ENCODE measurements at places on chromosomes 2 and 18. TPM values are rescaled to one million over a fixed set of nuclear protein-coding genes. Genes with fewer than 3 reads are reported as not detected.

- DNase-seq, result no peak
- H3K27ac ChIP-seq, result no peak overlapping the region
- H3K4me1 ChIP-seq, result peaks cover 3% of the 10 kb centered on the region
- H3K36me3 ChIP-seq, result no peaks in the 10 kb centered on the region
- peaks cover 7% of the 10 kb centered on the region for H3K27me3 ChIP-seq
Measured at GRCh38 chr2:37191253-37191652, 2.8 kb upstream of the SULT6B1 start.

EFHD1 gene
- total RNA-seq, result 5.1 TPM

DNA sequence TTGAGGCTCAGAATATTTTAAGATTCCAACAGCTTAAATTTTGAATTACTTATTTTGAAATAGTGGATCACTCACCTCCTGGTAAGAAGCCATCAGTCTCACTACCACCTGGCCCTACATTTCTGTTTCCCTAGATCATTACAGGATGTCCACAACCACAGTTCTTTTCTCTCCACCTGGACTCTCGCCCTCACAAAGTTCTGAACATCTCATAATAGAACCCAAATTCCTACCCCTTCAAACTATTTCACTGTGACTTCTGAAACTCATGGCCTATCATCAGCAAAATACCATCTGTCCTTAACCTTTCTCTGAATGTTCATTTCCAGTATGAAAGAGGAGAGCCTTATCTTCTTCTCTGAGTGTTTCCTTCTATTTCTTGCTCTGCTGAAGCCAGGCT lies 299.2 kb upstream of the MGAT5 start:
- H3K4me1 ChIP-seq, result no peaks in the 10 kb centered on the region
- peaks cover 22% of the 10 kb centered on the region for H3K27me3 ChIP-seq
- H3K27ac ChIP-seq, result no peak overlapping the region
- no peaks in the 10 kb centered on the region for H3K36me3 ChIP-seq
- H3K4me3 ChIP-seq, result no peak overlapping the region

GRCh38 chr2:200121931-200122330 lies 166.5 kb downstream of the MAIP1 start:
- no peaks in the 10 kb centered on the region for H3K36me3 ChIP-seq
- peaks cover 23% of the 10 kb centered on the region for H3K27me3 ChIP-seq

DNA sequence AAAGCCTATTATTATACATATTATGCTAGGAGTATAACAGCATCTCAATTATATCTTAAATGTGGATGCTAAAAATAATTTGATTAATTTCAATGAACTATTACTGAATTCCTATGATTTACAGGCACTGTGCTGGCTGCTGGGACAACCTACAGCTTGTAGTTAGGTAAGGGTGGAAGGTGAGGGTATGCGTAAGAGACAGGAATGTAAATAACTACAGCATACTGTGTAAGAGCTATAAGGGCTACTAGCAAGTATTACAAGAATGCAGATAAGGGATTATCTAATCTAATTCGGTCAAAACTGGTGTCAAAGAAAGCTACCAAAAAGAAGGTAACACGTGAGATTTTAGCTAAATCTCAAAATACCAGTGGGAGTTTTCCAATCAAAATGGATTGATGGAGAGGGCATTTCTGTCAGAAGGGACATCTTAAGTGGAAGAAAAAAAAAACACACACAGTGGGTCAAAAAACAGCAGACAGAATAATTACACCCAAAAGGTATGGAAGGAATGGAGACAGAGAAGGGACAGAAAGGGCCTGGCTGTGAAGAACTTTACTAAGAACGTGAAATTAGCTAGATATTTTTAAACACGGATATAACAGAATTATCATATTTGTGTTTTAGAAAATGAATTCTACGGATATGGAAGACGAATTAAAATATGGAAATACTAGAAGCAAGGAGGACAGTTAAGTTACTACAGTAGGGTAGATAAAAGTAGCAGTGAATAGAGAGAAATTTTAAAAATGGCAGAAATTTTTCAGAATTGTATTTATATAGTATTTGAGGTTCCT lies 47.1 kb downstream of the STRN start:
- H3K36me3 ChIP-seq, result peaks cover 12% of the 10 kb centered on the region
- no peak for DNase-seq
- no peak overlapping the region for H3K4me3 ChIP-seq

RNU2-63P gene
- 3.5 TPM for total RNA-seq

- H3K36me3 ChIP-seq, result no peaks in the 10 kb centered on the region
- H3K27me3 ChIP-seq, result no peaks in the 10 kb centered on the region
- DNase-seq, result no peak
- no peak overlapping the region for H3K27ac ChIP-seq
Measured at GRCh38 chr18:23145621-23146020, 10.3 kb downstream of the CABLES1 start.

FAM161A gene
- total RNA-seq, result 5.6 TPM

- H3K36me3 ChIP-seq, result no peaks in the 10 kb centered on the region
- no peak overlapping the region for H3K4me3 ChIP-seq
- H3K4me1 ChIP-seq, result peaks cover 11% of the 10 kb centered on the region
- H3K27ac ChIP-seq, result no peak overlapping the region
Measured at GRCh38 chr2:102107741-102108070, 34.8 kb upstream of the IL1R1 start.

DNA sequence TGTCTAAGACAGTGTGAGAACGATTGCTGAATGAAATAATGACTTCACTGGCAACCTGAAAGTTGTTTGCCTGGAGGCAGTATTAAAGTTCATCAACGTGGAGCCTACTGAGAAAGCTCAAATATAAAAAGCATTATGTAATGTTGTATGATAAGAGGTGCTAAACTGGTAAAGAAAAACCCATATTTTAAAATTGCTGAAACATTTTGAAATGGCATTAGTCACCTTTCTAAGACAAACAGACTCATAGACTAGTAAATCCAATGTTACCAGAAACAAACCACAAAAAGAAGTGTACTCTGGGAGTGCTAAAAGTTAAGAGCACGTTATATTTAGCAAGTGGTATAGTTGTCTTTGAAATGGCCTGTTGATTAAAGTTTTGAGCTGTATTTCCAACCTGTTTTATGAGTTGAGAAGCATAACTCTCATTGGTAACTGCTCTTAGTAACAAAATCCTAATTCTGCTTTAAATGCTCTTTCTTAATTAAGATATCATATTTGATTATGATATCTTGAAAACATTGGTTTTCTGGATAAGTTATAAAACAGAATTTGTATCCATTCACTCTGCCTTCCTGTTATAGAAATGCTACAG lies 62.7 kb downstream of the CYP1B1 start:
- H3K4me3 ChIP-seq, result no peak overlapping the region
- no peaks in the 10 kb centered on the region for H3K27me3 ChIP-seq
- no peak overlapping the region for H3K27ac ChIP-seq
- peaks cover 38% of the 10 kb centered on the region for H3K36me3 ChIP-seq
- DNase-seq, result no peak
- no peaks in the 10 kb centered on the region for H3K4me1 ChIP-seq

DNA sequence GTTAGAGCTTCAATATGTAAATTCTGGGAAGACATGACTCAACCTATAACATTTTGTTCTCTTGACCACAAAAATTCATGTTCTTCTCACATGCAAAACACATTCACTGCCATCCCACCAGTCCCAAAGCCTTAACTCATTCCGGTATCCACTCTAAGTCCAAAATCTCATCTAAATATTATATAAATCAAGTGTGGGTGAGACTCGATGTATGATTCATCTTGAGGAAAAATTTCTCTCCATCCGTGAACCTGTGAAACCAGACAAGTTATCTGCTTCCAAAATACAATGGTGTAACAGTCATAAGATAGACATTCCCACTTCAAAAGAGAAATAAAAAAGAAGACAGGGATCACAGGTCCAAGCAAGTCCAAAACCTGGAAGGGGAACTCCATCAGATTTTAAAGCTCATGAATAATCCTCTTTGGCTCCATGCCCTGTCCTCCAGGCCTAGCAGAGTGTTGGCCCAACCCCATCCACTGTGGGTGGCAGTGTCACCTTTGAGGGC lies 101.3 kb downstream of the RAD51AP2 start:
- no peaks in the 10 kb centered on the region for H3K27me3 ChIP-seq
- H3K36me3 ChIP-seq, result no peaks in the 10 kb centered on the region
- H3K4me3 ChIP-seq, result no peak overlapping the region
- no peak overlapping the region for H3K27ac ChIP-seq
- no peaks in the 10 kb centered on the region for H3K4me1 ChIP-seq

DNA sequence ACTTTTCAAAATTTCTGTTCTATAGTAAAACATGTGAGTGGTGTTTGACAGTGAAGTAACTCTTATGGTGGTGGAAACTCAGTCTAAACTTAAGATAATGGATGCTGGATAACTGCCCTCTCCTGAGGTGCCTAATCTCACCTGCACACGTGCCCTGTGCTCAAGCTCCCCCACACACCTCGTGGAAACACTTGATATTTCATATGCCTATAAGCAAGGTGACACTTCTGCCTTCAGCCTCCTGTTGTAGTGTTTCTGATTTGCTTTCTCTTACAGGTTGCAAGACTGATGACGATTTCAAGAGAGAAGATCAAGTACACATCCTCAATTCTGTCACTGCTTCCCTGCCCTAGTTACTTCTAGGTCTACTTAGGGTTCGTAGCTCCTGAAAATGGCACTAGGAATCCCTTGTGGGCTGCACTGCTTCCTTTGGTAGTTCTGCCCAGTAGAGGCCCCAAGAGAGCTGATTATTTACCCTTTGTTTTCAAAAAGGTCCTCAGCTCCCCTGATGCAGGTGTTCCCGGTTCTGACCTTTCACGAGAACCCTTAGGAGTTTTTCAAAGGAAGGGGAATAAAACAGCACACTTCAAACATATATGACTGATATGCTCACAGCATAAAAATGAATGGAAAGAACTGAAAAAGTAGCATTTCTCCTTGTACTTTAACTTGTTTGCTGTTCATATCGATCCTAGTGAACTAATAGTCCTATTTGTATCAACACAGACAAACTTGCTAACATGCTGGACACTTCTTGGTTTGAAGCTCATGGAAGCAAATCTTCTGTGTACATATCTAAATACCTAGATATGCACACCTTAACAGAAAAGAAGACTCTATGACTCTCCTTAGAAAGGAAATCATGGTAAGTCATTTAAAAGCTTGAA lies 6.7 kb downstream of the CAVIN2 start:
- no peak for DNase-seq
- H3K4me1 ChIP-seq, result no peaks in the 10 kb centered on the region
- H3K27me3 ChIP-seq, result peaks cover 16% of the 10 kb centered on the region
- no peak overlapping the region for H3K27ac ChIP-seq
- H3K4me3 ChIP-seq, result no peak overlapping the region

ALLC gene
- not detected for total RNA-seq

DNA sequence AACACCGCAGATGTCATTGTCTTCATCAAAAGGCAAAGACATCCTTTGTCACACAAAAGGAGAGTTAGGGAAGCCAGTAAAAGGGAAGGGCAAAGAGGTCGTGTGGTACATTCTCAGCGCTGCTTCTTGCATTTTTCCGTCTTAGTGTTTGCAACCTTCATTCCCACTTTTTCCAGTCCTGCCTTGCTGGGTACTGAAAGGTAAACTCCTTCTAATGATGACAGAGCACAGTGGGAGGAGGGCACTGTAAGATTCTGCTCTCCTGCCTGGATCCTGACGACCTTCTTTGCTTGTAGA lies 424.3 kb upstream of the MEX3C start:
- no peaks in the 10 kb centered on the region for H3K36me3 ChIP-seq
- DNase-seq, result no peak
- no peak overlapping the region for H3K4me3 ChIP-seq
- H3K27ac ChIP-seq, result no peak overlapping the region
- no peaks in the 10 kb centered on the region for H3K4me1 ChIP-seq

- DNase-seq, result no peak
- no peaks in the 10 kb centered on the region for H3K36me3 ChIP-seq
Measured at GRCh38 chr2:145741636-145742035, 1221.7 kb upstream of the ZEB2 start.

CCL20 gene
- not detected for total RNA-seq

FBXO36 gene
- 1.5 TPM for total RNA-seq

- no peak for DNase-seq
- H3K27me3 ChIP-seq, result peaks cover 37% of the 10 kb centered on the region
- no peaks in the 10 kb centered on the region for H3K36me3 ChIP-seq
- no peak overlapping the region for H3K27ac ChIP-seq
- no peak overlapping the region for H3K4me3 ChIP-seq
- peaks cover 7% of the 10 kb centered on the region for H3K4me1 ChIP-seq
Measured at GRCh38 chr2:59314031-59314766, 1073.1 kb upstream of the FANCL start.

GRCh38 chr2:41698678-41699422 lies 349.0 kb upstream of the PKDCC start:
- DNase-seq, result peak; percentile 6
- no peaks in the 10 kb centered on the region for H3K4me1 ChIP-seq
- no peak overlapping the region for H3K4me3 ChIP-seq
- no peaks in the 10 kb centered on the region for H3K36me3 ChIP-seq

LYG2 gene
- not detected for total RNA-seq

RAB27B gene
- total RNA-seq, result 0.05 TPM

DES gene
- not detected for total RNA-seq
